ENCODE measurements at places on chromosomes 11 and 22. TPM values are rescaled to one million over a fixed set of nuclear protein-coding genes. Genes with fewer than 3 reads are reported as not detected.

Gene MYOD1
- total RNA-seq = not detected

GRCh38 chr22:45091254-45091854 lies 72.4 kb upstream of the NUP50 start:
- DNase-seq = no peak

GRCh38 chr11:65420979-65421793 lies 1.4 kb upstream of the NEAT1 start:
- peak; percentile 98 for DNase-seq

GRCh38 chr11:85759915-85760314 lies 51.0 kb downstream of the SYTL2 start:
- DNase-seq = no peak

Gene SPDYC
- not detected for total RNA-seq

Gene SCUBE1
- not detected for total RNA-seq

- no peak for DNase-seq
Observed at GRCh38 chr11:111635706-111636045, 33.4 kb downstream of the SIK2 start.

Gene C11orf97
- total RNA-seq = not detected

DNA sequence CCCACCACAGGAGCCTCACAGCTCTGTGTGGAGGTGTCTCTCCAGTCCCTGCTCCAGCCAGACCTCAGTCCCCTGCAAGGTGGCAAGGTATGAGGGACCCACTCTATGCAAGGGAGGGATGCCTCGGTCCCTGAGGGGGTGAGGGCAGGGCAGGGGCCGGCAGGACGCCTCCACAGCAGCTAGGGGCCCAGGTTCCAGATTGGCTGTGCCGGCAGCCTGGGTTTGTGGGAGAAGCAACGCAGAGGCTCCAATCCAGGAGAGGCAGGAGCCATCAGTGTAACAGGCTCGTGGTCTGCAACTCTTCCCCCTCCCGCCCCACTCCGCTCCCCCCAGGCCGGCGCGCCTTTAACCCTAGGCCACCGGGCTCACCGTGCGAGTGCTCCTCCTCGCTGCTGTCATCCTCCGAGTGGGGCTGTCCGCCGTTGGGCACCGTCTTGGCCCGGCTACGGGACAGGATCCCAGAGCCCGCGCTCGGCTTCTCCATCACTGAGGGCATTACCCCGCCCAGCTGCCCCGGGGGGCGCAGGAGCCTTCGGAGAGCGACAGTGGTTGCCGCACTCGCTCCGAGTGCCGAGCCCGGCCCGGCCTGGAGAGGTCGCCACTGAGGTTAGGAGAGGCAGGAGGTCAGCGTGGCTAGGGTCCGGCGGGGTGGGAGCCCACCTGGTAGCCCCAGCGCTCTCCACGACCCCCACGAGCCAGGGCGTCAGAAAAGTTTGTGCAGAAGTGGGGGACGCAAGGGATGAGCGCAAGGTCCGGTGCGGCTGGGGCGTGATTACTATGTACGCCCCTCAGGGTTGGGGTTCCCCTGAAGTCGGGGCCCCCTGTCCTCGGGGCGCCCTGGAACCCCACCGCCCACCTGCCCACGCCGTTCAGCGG lies 765 bp downstream of the RCOR2 start:
- peak; percentile 53 for DNase-seq

Gene E2F8
- 21.2 TPM for total RNA-seq

- DNase-seq = no peak
Observed at GRCh38 chr11:88541006-88541405, 203.5 kb upstream of the CTSC start.

Gene ACTN3
- 0.07 TPM for total RNA-seq

DNA sequence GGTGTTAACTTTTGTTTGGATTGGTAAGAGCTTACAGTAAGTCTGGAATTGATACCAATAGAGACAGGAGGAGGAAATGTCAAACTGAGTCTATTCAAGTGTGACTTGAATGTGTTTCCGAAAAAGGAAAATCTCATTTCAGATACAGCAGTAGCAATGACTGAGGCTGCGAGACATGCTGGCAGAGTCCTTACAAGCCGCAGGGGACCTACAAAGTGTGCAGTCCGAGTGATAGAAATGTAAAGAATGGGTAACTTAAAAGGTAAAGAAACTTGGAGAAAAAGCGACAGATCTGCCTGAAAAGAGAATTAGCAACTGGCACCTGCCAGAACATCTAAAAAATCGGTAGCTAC lies 444 bp downstream of the CWF19L2 start:
- DNase-seq = peak; percentile 16
